ENCODE measurements at places on chromosomes 6 and 20.

DNA sequence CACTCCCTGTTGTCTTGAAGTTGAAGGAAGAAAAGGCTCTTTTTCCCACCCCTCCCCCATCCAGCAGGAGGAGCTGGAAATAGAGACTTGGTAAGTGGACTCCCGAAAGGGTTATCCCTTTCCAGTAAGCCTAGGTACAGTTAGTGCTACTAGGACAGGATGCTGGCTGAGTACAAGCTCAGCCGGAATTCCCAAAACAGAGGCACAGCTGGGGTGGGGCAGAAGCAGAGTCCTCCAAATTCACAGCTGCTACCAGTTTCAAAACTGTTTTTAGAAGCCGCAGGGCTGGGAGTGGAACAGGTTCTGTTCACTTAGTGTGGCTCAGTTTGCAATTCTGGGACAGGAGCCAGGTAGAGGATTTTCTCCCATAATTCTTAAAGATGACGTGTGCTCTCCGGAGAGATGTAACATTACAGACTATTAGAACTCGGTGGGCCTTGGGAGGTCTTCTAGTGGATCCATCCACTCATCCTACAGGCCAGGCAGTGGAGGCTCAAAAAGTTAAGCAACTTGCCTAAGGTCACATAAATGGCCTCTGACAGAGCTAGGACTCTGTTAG lies 19.0 kb upstream of the UTRN start:
- DNase-seq, result no peak

DNA sequence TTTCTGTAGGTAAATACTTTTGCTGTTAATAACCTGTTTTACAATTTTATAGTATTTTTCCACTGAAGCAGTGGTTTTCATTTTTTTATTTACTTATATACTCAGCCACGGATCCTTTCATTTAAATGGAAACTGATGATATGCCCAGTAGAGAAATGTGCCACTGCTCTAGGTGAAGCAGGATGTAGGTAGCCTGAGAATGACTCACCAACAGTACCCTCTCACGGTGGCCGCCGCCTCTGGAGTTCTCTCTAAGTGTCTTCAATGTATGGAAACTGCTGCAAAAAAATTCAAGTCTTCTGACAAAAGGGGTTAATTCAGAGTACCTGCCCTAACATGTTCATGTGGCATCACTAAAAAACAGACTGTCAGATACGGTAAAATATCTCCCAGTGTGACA lies 6.4 kb downstream of the EYA4 start:
- DNase-seq, result no peak

GRCh38 chr6:150369408-150369807 lies 596 bp downstream of the IYD start:
- no peak for DNase-seq

DNA sequence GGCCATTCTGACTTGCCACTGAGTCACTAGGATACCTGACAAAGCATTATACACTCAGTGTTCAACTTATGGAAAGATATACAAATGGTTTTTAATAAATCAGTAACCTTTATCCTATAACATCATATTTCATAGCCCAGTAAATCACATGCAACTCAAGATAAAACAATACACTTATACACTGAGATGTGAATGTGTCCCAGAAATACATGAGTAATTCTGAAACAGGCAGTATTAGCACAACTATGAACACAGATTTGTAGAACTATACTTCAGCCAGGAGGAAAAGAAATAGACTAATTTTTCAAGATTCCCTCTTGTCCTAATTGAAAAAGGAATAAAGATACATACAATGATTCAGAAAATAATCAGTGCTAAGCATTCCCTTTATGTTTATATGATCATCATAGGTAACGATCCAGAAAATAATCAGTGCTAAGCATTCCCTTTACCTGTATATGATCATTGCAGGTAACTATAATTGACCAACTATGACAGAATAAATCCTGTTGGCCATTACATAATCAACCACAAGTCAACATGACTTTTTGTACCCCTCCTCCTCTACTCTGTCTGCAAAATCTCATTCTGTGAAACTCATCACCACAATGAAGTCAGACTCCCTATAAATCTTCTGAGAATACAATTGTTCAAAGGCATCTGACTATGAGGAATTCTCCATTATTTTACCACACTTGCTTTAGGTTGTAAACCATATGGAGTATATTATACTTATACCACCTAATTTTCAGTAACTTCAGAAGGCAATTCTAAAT lies 30.3 kb downstream of the HACE1 start:
- DNase-seq, result no peak

GRCh38 chr6:162670345-162670744 lies 57.2 kb downstream of the PRKN start:
- DNase-seq, result no peak

DNA sequence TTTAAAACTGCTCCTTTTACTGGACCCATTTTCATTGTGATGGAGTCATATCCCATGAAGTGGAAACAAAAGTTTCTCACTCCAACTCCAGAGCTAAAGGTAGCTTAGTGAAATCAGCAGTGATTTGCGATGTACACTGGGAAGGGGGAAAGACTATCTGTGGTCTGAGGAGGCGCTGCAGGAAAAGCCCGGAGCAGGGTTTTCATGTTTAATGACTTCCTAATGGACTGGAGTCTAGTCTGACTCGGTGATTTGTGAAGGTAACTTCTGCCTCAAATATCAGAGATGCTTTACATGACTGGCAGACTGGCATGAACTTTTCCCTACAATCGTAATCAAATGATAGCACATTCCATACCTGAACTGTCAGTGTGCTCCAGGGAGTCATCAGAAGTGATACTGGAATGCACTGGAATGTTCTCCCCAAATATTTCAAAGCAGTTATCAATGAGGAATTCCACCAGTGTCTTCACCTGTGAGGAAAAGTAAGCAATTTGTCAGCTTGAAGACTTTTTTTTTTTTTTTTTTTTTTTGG lies 7.0 kb downstream of the TAGAP start:
- no peak for DNase-seq

DNA sequence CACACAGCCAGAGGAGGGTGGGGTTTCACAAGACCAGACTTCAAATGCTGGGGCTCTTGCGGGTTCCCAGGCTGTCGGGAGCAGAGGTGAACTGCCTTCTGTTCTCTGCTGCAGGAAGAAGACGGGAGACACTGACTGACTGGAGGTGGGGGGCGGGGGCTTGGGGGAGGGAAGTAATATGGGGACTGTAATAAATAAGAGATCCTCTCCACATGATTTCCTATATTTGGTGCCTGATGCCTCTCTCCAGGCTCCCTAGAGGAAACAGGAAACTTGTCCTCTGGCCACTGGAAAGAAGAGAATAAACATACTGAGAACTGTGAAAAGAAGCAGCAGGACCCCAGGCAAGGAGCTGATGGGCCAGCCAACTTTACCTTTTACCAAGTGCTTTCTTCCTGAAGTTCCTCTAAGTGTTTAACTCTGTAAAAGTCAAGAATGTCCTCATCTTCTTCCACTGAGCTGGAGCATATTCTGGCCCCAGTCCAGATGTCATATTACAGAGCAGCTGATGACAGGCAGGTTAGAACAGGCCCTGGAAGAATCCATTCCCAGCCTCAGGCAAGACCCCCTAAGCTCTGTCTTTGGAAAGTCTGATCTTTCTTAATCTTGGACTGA lies 33.2 kb upstream of the ADGRF5 start:
- no peak for DNase-seq

GRCh38 chr6:151698931-151699700 lies 108.4 kb upstream of the ESR1 start:
- no peak for DNase-seq

GRCh38 chr6:126308362-126308761 lies 31.6 kb upstream of the CENPW start:
- no peak for DNase-seq
